Activated T-helper 17 cell treated with anti-CD3 and anti-CD28 coated beads, Interleukin-2, amount 50 U/mL, for 72 hours (primary cell): ENCODE measurements at places on chromosomes 2 and 18. TPM values are rescaled to one million over a fixed set of nuclear protein-coding genes. Genes with fewer than 3 reads are reported as not detected.

Gene ARHGAP15
- 93.3 TPM for total RNA-seq

Gene CYP1B1
- total RNA-seq, result 40.8 TPM

Gene GALR1
- not detected for total RNA-seq

Gene RTP5
- not detected for total RNA-seq

Gene PSMA8
- 0.58 TPM for total RNA-seq

DNA sequence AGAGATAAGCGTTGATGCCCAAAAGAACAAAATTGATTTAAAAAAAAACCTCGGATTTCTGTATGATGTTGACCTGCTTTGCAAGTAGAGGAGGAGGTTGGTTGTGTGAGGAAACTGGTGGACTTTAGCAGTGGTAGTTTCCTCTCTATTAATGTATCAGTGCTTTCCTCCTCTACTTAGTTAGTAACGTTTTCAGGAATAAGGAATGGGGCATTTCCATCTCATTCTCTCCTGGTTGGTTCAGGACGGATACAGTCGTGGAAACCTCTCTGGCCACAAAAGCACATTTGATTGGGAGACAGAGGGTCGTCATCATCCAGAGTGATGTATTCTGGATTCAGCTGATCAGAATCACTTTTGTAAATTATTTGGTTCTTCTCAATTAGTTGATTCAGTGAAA, 1.5 kb downstream of the FHOD3 start:
- ATAC-seq, result no peak

- peak; percentile 89 for ATAC-seq
Observed at GRCh38 chr2:25331686-25332365, 9.9 kb downstream of the DNMT3A start.

GRCh38 chr2:111702119-111702803, 181.7 kb downstream of the ANAPC1 start:
- ATAC-seq, result peak; percentile 3

GRCh38 chr2:64063454-64063853, 44.2 kb upstream of the VPS54 start:
- ATAC-seq, result no peak

DNA sequence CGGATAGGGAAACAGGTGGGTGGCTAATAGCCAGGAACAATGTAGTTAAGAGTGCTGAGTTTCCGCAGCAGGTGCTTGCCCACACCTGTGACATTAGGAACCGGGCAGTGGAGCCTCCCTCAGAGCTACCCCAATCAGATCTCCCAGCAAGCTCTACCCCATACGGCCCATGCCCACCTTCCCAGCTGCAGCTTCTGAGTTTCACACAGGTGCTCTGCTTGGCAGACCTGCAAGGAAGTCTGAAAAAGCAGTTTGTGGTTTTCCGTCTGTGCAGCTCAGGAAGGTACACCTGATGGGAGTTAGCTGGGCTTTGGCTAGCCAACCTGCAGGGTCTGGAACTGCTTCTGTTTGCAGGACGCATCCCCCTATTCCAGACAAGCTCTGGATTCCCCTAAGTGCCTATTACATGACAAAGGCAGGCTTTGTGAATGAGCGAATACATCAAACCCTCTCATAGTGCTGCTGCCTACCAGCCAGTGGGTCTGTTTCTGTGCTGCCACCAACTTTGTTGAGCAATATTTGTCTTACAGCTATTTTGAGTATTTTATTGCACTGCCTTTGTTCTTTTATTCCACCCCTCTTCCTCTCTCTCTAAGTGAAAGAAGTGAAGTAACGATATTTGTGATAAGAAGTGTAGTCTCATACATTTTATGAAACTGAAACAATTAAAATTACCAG, 24.7 kb upstream of the CEP68 start:
- ATAC-seq, result peak; percentile 2

- ATAC-seq, result peak; percentile 73
Observed at GRCh38 chr2:197310271-197310985, at the start of gene ANKRD44. TSS of gene ANKRD44 (minus strand) at chr2:197310780. CDS start at chr2:197310604, 176 bp downstream.

- ATAC-seq, result peak; percentile 68
Observed at GRCh38 chr2:160940699-160941098, 219.5 kb upstream of the TANK start.

GRCh38 chr18:64639536-64639935, 490.6 kb upstream of the LINC00305 start:
- no peak for ATAC-seq

GRCh38 chr2:30677231-30677630, 130.0 kb downstream of the CAPN13 start:
- ATAC-seq, result no peak

GRCh38 chr2:135798762-135799161, 38.2 kb downstream of the LCT start:
- no peak for ATAC-seq

DNA sequence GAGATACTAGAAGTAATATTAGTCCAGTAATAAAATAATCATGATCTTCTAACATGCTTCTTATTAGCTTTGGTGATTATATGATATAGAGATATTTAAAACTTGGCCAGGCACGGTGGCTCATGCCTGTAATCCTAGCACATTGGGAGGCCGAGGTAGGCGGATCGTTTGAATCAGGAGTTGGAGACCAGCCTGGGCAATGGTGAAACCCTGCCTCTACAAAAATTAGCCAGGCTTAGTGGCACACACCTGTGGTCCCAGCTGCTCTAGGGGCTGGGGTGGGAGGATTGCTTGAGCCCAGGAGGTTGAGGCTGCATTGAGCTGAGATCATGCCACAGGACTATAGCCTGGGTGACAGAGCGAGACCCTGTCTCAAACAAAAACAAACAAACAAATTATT, 87.0 kb downstream of the WDR7 start:
- no peak for ATAC-seq
